ENCODE measurements at places on chromosomes 12 and 14.

GRCh38 chr14:64875350-64875749 lies 4.4 kb downstream of the SPTB start:
- no peak for DNase-seq

DNA sequence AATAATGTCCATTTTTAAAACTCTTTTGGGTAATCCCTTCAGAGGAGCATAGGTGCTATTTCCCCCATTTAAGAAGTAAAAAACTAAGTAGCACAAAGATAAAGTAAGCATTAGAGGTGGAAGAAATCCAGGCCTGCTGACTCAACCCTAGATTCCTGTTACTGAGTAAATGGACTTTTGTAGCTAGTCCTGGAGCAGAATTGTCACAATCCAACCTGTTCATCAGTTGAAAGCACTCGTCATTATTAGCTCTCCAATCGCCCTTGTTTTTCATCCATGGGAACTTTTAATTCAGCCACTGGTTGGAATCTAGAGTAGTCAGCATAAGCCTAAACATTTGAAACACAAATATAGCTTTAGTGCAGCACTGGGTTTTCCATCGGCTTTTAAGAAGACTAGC lies 139.5 kb upstream of the AMIGO2 start:
- no peak for DNase-seq

GRCh38 chr14:47366006-47366405 lies 309.4 kb downstream of the MDGA2 start:
- DNase-seq = no peak

- peak; percentile 22 for DNase-seq
Observed at GRCh38 chr12:54603173-54603814, 14.8 kb upstream of the PPP1R1A start.

DNA sequence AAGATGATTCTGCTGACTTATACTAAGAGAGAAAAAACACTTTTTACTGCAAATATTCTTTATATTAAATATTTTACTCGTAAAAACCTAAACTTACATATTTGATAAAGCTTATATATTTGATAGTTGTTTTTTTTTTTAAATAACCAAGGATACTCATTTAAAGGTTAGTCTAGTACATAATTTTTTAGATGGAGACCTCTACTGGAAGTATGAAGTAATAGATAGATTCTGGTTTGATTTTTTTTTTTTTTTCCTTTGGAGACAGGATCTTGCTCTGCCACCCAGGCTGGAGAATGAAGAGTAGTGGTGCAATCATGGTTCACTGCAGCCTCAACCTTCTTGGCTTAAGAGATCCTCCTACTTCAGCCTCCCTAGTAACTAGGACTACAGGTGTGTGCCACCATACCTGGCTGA lies 16.4 kb downstream of the ARID2 start:
- DNase-seq = no peak

DNA sequence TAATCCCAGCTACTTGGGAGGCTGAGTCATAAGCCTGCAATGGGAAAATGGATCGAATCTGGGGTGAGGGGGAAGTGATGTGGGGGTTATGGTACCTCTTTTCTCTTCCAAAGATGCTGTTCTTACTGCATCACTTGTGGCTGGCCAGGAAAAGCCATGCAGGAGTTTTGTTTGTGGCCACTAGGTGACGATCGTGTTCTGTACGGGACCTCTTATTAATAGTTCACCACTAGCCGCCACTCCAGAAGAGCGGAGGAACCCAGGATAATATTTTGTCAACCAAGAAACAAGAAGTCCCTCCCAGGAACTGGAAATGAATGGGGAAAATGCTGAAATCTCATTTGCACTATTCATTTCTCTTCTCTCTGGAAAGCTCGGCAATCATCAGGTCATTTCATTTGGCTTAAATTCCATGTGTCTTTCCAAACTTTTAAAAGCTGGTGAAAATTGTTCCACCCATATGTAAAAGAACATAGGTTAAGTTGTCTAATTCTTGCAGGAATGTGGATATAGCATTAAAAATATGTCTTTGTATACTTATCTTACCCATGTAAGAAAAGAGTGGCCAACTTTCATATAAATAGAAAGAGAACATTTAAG lies 8.9 kb downstream of the GPR65 start:
- peak; percentile 8 for DNase-seq

GRCh38 chr14:94581127-94581999 lies at the start of gene SERPINA5:
TSS of gene SERPINA5 (plus strand) at chr14:94581426. CDS start at chr14:94587363, 5,937 bp downstream.
- DNase-seq = no peak

GRCh38 chr12:122942637-122943036 lies 23.6 kb downstream of the ABCB9 start:
- no peak for DNase-seq

DNA sequence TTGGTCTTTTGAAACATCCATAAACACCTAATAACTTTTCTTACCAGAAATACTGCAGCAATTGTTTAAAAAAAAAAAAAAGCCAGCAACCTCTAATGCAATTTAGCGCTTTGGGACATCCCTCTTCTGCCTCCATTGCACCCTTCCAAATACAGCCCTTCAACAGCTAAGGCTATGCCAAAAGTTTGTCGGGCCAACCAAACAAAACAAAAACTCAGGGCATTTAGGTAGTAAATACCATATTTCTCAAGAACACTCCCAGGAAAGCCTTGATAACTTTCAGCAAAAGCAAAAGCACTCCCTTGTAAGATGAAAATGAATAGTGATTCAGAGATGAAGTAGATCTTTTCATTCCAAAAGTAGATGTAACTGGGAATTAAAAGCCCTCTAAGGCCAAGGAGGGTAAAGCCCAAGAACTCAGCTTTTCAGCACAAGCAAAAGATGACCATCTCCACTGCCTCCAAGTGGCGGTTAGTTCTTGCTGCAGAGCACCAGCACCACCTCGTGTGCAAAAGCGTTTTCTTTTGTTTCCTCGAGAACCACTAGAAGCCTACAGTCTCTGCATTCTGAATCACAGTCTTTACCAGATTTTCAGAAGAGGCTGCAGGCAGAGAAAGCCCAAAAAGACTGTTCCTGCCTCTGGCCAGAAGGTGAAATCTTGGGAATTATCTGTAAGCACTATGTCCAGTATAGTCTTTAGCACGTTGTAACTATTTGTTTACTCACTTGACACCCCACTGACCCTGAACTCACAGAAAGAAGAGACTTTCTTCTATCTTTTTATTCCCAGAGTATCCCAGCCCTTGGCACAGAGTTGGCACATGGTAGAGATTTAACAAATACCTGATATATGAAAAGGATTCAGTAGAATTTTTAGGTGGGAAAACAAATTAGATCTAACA lies 53.1 kb downstream of the SIX6 start:
- no peak for DNase-seq

- DNase-seq = no peak
Observed at GRCh38 chr12:69056743-69057515, 124.0 kb upstream of the CPM start.

DNA sequence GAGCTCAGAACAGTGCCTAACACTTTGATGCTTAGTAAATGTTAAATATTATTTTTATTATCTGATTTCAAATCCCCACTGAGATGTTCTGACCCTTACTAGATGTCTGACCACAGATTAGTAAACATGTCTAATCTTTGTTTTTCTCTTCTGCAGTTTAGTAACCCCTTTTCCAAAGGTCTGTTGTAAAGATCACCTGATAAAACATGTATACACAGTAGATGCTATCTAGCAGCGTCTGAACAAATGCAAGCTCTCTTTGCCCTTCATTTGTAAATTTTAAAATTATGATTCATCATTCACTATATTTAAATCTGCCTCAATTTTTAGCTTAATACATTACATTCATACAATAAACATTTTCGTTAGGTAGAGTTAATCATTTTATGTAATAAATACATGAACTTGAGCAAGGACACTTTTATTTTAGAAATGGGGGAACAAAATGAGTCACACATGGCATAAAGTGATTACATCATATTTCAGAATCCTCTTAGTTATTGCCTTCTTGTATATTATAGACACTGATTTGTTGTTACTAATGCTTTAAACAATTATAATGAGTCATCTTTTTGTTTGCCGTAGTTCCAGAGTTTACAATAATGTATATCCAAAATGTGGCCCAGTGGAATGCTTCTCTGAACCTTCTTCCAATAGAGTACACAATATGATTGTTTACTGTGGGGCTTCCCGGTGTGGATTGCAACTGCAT lies 1.7 kb upstream of the OR4K5 start:
- no peak for DNase-seq

GRCh38 chr12:47085815-47086252 lies 6.1 kb upstream of the AMIGO2 start:
- DNase-seq = peak; percentile 27

GRCh38 chr14:102213984-102214658 lies 74.4 kb downstream of the WDR20 start:
- DNase-seq = no peak

- no peak for DNase-seq
Observed at GRCh38 chr12:91604897-91605296, 422.3 kb upstream of the DCN start.

- DNase-seq = no peak
Observed at GRCh38 chr14:54172562-54172961, 215.9 kb upstream of the BMP4 start.

DNA sequence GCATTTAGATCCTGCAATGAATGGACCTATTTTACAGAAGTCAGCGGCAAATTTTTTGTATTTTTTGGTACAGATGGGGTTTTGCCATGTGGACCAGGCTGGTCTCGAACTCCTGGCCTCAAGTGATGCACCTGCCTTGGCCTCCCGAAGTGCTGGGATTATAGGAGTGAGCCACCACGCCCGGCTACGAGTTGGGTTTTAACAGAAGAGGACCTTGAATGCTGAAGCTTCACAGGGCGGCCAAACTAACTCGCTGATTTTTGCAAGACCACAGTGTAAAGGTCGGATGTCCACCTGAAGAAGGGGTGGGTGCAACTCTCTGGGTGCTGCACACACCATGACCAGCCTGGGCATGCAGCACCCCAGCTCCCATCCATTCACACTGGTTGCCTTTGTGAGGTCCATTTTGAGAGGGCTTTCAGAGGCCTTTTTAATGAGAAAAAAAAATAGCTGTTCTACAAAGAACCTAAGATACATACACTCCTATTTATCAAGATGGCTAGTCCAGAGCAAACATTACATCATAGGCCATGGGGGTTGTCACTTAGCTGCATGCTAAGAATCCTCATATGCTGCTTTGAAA lies 21.6 kb upstream of the CDK2AP1 start:
- DNase-seq = no peak

DNA sequence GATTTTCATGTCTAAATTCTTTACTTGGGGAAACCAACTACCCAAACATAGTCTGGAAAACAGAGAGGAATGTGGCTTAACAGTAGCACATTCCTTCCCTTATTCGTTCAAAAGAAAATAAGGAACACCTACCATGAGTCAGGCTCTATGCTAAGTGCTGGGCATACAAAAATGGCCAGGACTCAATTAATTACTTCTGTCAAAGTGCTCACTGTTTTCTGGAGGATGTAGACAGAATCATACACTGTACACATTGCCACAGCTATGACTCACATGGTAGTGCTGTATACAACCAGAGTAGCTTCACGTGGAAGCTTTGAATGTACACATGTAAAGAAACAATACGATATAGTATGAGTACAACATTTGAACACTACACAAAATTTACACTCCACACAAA lies 50.1 kb downstream of the SLC25A21 start:
- no peak for DNase-seq

- DNase-seq = no peak
Observed at GRCh38 chr12:5969156-5969973, 24.3 kb upstream of the ANO2 start.

GRCh38 chr14:35140718-35141581 lies 18.6 kb downstream of the PRORP start:
- no peak for DNase-seq

DNA sequence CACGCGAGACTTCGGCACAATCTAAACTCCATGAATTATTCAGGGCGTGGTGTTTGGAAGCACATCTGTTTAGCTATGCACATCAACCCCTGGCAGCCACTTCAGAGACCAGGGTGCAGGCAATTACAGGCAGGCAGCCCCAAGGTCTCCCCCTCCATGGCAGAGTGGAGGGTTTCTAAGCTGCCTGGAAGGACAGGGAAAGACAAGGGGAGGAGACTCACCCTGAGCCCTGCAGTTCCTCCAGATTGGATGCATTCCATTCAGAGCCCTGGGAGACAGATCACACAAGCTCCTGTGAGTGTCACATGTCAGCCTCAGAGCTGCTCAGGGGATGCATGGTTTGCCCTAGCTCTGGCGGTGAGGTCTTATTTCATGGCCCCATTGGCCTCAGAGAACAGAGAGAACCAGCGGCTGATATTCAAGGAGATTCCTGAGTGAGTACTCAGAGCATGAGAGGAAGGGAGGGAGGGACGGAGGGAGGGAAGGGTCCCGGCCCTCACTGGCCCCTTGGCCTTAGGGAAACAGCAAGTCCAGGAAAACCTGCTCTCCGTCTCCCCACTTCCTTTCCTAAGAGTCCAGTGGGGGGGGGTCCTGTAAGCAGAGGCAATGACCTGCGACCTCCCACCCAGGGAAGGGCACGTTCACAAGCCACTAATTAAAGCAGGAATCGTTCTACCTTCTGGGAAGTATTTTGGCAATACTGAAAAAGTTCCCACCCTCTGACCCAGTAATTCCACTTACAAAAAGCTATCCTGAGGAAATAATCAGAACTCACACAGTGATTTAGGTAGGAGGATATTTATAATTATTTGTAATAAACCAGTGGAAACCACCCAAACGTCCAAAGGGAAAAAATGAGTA lies 55.1 kb downstream of the SSH1 start:
- DNase-seq = no peak

- DNase-seq = no peak
Observed at GRCh38 chr12:16027002-16027401, 115.9 kb downstream of the DERA start.

- DNase-seq = no peak
Observed at GRCh38 chr14:58533446-58533845, 104.3 kb upstream of the DACT1 start.

DNA sequence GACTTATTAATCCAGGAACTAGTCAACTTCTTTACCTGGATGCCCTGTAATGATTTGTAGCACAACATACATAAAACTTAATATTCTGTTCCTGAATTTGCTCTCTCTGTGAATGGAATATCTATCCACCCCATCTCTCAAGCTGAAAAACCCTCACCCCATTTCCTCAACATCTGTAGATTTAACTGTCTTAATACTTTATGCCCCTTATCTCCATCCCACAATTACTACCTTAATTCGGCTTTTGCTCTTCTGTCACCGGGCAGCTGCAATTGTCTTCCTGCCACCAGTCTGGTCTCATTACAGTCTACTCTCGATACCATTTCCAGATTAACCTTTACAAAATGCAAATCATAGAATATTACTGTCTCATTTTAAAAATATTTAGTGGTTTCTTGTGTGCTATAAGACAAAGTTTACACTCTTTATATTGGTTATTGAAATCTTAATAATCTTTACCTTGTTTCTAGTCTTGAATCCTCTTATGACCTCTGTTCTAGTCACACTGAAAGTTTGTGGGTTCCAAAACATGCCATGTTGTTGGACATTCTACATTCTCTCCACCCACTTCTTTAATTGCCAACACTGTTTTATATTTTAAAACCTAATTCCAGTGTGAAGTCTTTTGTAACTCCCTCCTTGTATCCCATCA lies 347.3 kb downstream of the RAD51B start:
- DNase-seq = no peak

- DNase-seq = no peak
Observed at GRCh38 chr12:119366007-119366406, 31.5 kb downstream of the CCDC60 start.

GRCh38 chr12:42129595-42130204 lies 15.0 kb downstream of the GXYLT1 start:
- DNase-seq = no peak

GRCh38 chr14:95193081-95193480 lies 35.8 kb upstream of the DICER1 start:
- DNase-seq = no peak

Measured in T-helper 22 cell (primary cell).